Naive thymus-derived CD8-positive, alpha-beta T cell (primary cell): ENCODE measurements at places on chromosomes 13 and 19.

GRCh38 chr13:19089315-19089714 lies 92.3 kb downstream of the TUBA3C start:
- DNase-seq = no peak

GRCh38 chr19:47021536-47022139 lies 2.0 kb downstream of the NPAS1 start:
- no peak for DNase-seq

GRCh38 chr13:98782654-98783053 lies 30.2 kb upstream of the SLC15A1 start:
- DNase-seq = no peak

GRCh38 chr19:765179-765738 lies 14.3 kb downstream of the MISP start:
- DNase-seq = no peak

DNA sequence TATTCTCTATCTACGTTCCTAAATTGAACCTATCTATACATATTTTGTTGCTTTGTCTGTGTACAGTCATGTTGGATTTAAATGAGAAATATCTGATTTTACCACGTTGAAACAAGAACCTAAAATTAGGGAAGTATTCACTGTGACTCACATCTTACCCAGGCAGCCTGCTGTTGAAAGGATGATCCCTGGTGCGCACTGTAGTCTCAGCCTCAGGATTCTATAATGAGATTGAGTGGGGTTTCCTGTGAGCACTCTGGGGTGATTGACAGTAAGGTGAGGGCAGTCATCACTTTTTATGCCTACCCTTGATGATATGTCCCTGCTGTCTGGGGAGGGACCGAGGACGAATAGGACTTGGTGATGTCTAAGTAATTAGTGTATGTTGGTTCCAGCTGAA lies 35.4 kb downstream of the PCCA start:
- no peak for DNase-seq

- DNase-seq = no peak
Observed at GRCh38 chr13:33686772-33687480, 131.0 kb upstream of the RFC3 start.

- no peak for DNase-seq
Observed at GRCh38 chr13:99289271-99289670, 17.9 kb downstream of the GPR183 start.

DNA sequence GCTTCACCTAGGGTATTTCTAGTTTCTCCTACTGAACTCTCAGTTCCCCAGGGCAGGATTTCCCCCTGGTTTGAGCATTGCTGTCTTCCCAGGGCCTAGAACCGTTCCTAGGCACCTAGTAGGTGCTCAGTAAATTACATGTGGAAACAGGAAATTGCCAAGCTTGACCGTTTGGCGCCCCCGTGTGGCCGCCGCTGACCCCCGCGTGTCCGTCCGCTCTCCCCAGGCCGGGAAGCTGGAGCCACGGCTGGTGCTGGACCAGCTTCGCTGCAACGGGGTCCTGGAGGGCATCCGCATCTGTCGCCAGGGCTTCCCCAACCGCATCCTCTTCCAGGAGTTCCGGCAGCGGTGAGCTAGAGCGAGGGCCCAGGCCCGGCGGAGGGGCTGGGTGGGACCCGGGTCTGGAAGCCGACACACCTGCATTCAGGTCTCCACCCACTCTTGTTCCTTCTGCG lies 55.5 kb downstream of the MYH14 start:
- DNase-seq = no peak

GRCh38 chr13:30835442-30835841 lies 70.6 kb upstream of the MEDAG start:
- DNase-seq = no peak

DNA sequence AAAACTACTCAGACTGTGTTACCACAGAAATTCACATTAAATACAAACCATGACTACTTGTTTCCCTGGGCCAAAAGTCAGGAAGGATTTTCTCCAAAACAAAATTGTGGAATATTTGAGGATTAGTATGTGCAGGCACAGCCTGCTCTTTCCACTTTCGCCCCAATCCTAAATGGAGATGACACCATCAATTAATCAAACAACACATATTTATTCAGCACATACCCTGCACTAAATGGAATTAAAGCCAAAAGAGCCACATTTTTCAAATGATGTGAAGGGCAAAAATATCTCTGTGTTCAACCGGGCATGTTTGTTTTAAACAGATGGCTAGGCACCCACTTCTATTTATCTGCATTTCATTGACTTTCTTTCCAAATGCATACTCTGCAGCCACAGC lies 523.1 kb downstream of the DCT start:
- DNase-seq = no peak

DNA sequence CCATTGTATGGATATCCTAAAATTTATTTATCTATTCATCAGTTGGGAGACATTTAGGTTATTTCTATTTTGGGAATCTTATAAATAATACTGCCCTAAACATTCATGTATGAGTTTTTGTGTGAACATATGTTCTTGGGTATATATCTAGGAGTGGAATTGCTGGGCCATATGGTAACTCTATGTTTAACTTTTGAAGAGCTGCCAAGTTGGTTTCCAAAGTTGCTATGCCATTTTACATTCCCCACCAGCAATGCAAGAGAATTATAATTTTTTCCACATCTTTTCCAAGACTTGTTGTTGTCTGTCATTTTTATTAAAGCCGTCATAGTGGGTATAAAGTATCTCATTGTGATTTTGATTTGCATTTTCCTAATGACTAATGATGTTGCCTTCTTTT lies 48.2 kb upstream of the CALM3 start:
- DNase-seq = no peak

- DNase-seq = no peak
Observed at GRCh38 chr13:71619096-71619495, 247.9 kb downstream of the DACH1 start.

DNA sequence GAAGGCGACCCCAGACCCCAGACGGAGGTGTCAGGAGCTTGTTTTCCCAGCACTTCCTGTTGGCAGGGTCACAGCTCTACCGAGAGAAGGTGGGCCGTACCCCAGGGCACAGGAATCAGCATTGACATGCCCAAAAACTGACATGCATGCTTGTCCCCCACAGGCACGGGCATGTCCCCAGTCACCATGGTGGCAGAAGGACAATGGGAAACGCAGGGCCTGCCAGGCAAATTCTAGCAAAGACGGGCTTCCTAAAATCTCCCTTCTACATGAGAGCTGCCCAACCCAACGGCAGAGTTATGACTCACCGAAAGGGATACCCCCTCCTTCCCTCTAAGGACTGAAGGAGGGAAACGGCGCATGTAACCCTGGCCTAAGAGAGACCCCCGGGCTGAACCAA lies 18.5 kb downstream of the TSHZ3 start:
- DNase-seq = no peak

GRCh38 chr13:58302349-58302748 lies 670.8 kb downstream of the PCDH17 start:
- no peak for DNase-seq

- DNase-seq = no peak
Observed at GRCh38 chr13:83150616-83151307, 731.5 kb downstream of the SLITRK1 start.

DNA sequence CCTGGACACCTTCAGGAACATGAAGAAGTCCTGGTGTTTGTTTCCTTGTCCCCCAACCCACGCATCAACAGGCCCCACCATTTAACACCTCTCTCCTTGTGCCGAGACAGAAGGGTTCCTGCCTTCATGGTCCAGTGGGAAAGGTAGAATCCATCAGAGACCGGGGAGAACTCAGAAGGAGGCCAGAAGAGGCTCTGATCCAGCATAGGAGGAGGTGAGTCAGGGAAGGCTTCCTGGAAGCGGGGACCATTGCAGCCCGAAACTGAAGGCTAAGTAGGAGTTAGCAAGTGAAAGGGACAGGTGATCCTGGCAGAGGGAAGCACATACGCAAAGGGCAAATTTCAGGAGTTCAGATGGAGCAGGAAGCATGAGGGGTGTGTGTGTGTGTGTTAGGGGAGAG lies 484 bp downstream of the ICAM3 start:
- no peak for DNase-seq

DNA sequence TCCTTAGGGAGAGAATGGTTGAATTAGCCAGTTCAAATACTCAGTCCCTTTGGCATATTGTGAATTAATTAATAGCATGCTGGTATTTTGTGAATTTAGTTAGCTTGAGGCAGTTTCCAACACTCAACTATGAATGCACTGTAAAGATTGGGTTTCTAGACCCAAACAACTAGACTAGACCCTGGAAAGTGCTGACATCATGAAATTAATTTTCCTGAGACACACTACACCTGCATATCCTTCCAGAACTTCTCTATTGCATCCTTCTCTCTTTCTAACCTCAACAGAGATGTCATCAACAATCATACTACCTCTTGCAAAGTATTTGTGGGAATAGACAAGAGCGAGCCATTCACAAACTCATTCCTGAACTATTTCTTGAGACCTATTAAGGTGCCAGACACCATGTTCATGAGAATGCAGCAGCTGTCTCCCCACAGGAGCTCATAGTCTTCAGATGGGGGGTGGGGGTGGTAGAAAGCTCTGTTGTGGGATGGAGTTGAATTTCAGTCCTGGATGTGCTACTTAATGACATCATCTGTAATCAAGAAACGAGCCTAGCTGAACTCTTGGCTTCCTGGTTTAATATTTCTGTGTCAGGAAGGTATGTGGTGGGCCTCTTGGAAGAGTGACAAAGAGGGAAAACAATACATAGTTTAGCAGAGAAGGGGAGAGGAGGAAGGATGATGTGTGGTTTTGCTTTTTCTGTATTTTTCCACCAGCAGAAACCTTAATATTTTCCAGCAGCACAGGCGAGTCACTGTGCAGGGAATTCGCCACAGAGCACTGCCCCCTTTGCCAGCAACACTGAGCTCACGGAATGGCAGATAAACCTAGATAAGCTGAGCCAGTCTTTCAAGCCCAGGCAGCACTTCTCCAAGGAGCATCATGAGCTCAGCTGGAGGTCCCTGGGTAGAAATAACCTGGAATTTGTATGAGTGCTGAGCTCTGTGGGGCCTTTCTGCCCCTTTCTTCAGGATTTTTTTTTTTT lies 53.1 kb upstream of the CYSLTR2 start:
- DNase-seq = no peak

DNA sequence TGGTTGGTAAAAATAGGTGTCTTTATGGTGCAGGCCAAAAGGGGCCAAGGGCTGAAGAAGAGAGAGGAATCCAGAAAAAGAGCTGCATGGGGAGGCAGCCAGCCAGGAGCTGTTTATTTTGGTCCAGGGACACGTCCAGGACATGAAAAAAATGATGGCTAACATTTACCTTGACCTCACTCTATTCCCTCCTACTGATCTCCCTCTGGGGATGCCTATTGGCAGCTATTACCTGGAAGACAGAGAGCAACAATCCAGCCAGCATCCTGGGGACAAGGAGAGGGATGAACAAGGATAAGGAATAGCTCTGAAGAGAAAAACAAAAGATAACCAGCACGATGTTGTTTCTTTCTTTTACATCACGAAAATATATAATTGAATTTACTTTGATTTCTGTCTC lies 1599.6 kb downstream of the SLITRK5 start:
- no peak for DNase-seq

DNA sequence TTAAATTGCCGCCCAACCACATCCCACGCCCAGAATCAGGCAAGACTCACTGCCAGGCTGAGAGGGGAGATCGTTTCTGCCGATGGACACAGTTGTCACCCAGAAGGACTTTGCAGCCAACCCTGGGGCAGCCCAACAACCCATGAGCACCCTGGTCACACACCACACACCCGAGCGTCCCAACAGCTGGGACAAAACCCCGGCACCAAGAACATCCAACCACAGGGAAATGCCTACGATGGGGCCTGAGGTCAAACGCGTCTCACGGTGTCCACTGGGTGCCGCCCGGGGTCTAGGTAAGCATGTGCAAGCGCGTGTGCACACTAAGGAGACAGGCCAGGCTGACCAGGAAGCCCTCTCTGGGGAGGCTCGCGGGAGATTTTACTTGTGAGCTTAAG lies 13.0 kb downstream of the LMNB2 start:
- no peak for DNase-seq

DNA sequence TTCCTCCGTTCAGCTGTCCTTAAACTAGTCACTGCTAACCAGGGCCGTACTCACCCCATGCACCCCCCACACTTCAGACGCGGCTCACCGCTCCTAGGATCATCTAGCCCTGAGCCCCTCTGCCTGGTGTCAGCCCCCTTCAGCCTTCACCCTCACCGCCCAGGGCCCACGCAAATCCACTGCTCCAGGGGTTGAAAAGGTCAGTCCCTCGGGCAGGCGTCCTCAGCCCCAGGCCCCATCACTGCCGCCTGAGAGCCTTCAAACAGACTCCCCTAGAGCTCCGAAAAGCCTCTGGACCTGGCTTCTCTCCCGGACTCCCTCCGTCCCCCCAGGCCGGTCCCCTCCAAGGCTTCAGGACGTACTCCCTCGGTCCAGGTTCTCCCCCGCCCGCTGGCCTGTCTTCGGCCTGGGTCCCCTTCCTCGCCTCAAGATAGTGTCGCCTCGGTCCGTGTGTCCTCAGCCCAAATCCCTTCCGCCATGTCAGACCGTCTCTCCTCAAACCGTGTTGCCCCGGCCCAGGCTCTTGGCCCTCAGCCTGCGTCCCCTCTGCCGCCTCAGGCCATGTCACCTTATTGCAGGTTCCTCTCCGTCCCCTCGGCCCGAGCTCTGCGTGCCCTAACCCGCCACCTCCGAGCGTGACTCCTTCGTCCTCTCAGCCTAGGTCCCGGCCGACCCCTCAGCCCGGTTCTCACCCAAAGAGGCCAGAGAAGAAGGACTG lies 553 bp downstream of the NAPA start:
- DNase-seq = no peak

DNA sequence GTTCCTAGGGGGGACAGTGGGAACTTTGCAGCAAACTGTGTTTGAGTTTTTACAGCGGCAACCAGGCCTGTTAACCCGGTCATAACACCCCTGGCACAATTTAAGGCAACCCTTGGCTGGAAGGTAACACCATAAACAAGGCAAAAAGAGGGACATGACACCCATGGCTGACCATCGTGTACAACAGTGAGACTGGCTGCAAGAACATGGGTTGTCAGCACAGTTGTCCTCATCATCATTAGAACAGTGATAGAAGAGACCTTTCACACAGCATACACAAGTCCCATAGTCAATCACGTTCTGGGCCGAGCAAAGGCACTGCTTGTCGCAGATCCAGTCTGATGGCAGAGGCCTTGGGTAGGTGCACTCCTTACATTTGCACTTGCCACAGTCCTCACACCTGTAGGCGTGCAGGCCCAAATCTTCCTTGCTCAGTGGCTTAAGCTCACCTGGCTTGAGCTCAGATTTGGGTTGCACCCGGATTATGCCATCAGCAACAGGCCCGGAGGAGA lies 4.1 kb downstream of the SPRY2 start:
- DNase-seq = no peak

DNA sequence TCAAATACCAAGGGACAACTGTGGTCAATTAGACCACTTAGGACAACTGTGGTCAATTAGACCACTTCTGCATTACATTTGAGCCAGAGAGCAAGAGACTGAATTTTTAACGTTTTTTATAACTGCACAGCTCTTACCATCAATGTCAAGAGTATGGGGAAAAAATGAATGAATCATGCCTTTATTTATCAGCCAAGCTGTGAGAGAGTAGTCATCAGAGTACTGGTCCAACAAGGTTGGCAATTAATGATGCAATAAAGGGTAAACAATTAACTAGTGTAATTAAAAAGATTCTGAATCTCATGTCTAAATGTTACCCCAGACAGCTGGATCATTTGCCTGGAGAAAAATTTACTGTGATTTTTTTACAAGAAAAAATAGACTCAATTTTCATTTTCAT lies 381.1 kb downstream of the LIG4 start:
- DNase-seq = no peak

GRCh38 chr13:33280279-33280905 lies 5.2 kb downstream of the STARD13 start:
- no peak for DNase-seq
